Activated CD4-positive, alpha-beta T cell treated with anti-CD3 and anti-CD28 coated beads for 24 hours (primary cell): ENCODE measurements at places on chromosomes 16 and 17.

GRCh38 chr16:85232369-85233142, 120.3 kb upstream of the CIBAR2 start:
- DNase-seq, result no peak

- no peak for DNase-seq
Observed at GRCh38 chr17:52156576-52157570, 1.6 kb downstream of the CA10 start.

DNA sequence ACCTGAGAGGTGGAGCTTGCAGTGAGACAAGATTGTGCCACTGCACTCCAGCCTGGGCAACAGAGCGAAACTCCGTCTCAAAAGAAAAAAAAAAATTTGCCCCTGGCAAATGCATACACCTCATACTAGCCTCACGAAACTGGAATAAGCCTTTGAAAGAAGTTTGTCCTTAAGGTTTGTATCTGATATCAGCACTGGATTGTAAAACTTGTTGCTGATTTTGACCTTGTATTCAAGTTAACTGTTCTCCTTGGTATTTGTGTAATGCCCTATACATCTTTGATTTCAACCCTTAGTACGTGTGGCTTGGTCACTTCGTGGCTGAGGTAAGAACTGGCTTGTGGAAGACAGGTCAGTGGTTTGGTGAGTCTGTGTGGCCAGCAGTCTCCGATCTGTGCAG, 6.2 kb upstream of the FLCN start:
- DNase-seq, result no peak

DNA sequence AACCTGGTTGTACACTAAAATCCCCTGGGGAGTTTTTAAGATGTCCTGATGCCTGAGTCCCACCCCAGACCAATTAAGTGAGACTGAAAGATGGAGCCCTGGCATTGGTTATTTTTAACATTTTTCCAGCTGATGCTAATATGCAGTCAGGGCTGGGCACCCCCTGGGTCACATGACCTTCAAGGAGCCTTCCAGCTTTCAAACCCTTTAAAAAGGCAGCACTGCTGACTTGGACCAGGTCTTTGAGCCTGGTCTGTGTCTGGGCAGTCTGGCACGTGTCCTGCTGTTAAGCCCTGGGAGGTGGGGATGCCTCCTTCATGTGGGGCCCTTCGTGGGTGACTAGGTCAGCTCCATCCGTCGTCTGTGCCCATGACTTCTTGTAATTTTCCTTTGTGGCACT, 202.6 kb downstream of the CCDC182 start:
- no peak for DNase-seq

DNA sequence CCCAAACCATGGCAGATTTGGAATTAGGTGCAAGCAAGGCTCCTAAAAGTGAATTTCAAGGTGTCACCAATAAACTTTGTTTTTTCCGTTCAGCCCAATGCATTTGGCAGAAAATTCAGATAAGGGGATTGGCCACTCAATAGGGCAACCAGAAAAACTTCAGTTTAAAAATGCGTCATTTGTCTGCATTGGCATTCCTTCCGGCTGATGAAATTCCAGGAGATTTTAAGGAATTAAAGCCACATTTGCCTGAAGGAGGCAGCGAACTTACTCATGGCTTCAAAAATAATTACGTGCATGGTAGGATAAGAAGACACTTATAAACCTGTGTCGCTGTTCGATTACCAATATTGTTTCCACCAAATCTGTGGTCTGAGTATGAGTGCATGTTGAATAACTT, 151.9 kb downstream of the SALL1 start:
- DNase-seq, result no peak

- no peak for DNase-seq
Observed at GRCh38 chr16:13631916-13632315, 288.0 kb upstream of the ERCC4 start.
